ENCODE measurements at places on chromosomes 13 and 19. TPM values are rescaled to one million over a fixed set of nuclear protein-coding genes. Genes with fewer than 3 reads are reported as not detected.

DNA sequence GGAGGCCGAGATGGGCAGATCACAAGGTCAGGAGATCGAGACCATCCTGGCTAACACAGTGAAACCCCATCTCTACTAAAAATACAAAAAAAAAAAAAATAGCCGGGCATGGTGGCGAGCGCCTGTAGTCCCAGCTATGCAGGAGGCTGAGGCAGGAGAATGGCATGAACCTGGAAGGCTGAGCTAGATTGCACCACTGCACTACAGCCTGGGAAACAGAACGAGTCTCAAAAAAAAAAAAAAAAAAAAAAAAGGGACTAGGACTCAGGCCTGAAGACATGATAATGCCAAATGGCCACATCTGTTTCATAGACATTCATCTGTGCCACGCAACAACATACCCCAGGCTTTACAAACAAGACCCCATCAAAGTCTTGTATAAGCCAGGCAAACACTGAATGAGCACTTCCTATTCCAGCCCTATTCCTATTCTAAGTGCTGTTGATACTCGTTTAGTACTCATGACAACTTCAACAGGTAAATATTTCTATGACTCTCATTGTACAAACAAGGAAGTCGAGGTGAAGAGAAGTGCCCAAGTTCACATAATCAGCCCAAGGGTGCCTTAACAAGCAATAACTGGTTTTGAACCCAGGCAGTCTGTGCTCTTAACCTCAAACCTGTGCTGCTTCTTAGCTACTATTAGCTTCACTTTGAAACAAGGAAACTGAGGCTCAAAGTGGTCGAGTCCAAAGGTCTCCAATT lies 1.7 kb downstream of the B9D2 start:
- H3K4me3 ChIP-seq: no peak overlapping the region
- peaks cover 13% of the 10 kb centered on the region for H3K4me1 ChIP-seq
- H3K36me3 ChIP-seq: no peaks in the 10 kb centered on the region
- peak overlapping the region; percentile 87 for H3K27ac ChIP-seq

Gene SBK3
- total RNA-seq: 1.0 TPM

Gene IGFL3
- not detected for total RNA-seq

DNA sequence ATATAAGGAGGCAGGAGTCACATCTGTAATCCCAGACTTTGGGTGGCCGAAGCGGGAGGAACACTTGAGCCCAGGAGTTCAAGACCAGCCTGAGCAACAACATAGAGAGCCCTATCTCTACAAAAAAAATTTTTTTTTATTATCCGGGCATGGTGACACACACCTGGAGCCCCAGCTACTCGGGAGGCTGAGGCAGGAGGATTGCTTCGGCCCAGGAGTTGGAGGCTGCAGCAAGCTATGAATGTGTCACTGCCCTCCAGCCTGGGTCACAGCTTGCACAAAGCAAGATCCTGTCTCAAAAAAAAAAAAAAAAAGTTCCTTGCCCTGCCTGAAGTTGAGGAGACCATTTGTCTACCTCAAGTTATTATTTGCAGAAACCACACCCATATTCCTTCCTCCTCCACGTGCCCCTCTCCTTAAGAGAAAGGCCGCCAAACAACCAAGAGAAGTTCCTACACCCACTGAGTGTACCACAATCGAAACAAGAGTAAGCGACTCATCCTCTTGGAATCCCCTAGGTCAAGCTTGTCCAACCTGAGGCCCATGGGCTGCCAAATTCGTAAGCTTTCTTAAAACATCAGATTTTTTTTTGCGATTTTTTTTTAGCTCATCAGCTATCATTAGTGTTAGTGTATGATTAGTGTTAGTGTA lies 2.2 kb downstream of the ABCC4 start:
- H3K4me1 ChIP-seq: no peaks in the 10 kb centered on the region
- no peaks in the 10 kb centered on the region for H3K36me3 ChIP-seq
- no peak overlapping the region for H3K4me3 ChIP-seq
- H3K27me3 ChIP-seq: no peaks in the 10 kb centered on the region
- no peak for DNase-seq
- H3K27ac ChIP-seq: no peak overlapping the region

Gene SAMD4B
- total RNA-seq: 81.0 TPM

Gene PARP4
- 67.6 TPM for total RNA-seq

GRCh38 chr19:51639916-51640315 lies 6.7 kb downstream of the SIGLEC14 start:
- no peaks in the 10 kb centered on the region for H3K4me1 ChIP-seq
- H3K36me3 ChIP-seq: no peaks in the 10 kb centered on the region
- no peak overlapping the region for H3K27ac ChIP-seq

Gene A1BG
- 1.1 TPM for total RNA-seq

- H3K27me3 ChIP-seq: no peaks in the 10 kb centered on the region
- no peak for DNase-seq
- no peak overlapping the region for H3K27ac ChIP-seq
- no peaks in the 10 kb centered on the region for H3K4me1 ChIP-seq
- no peak overlapping the region for H3K4me3 ChIP-seq
These were observed 14.7 kb upstream of the GRAMD1A start for GRCh38 chr19:34985249-34986022.

DNA sequence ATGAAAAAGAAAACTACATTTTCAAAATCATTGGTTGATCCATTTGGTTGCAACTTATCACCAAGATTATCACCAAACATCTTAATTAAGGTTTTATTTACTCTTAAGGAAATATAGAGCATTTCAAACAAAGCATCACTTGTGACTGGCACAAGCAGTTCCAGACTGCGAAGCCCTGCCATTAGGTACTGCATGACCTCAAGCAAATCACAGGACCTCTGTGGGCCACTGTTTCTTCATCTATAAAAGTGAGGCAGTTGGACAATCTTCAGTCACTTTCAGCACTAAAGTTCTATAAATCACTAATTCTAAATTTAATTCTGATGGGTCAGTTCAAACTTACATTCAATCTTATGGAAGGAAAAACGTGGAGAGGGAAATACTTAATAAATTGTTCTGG lies 2.0 kb downstream of the ELF1 start:
- peak overlapping the region; percentile 49 for H3K4me3 ChIP-seq
- H3K4me1 ChIP-seq: peaks cover 80% of the 10 kb centered on the region
- peak overlapping the region; percentile 95 for H3K27ac ChIP-seq
- H3K27me3 ChIP-seq: no peaks in the 10 kb centered on the region

Gene RGL3
- 0.57 TPM for total RNA-seq

DNA sequence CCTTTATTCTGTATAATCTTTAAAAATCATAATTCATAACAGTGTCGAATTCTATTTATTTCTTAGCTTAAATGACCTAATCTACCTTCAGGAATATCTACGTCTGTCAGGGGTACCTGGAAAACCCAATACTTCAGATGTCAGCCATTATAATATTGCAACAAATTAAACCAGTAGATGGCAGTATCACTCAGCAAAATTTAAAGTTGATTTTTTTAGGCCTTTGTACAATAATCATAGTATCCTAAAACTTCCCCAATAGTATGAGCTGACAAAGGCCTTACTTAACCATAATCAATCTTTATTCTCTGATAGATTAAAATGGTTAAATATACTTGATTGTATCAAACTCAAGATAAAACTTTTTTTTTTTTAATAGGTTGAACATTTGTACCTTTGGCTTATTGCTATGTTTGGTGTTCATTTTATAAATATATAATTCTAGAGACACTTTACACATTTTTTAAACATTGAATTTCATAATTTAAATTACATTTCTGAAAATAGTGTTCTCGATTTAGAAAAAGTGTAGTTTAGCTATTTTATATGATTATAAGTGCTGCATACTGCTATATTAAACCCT lies 830.2 kb upstream of the SPRY2 start:
- H3K27me3 ChIP-seq: no peaks in the 10 kb centered on the region
- H3K4me3 ChIP-seq: no peak overlapping the region
- H3K27ac ChIP-seq: no peak overlapping the region
- no peaks in the 10 kb centered on the region for H3K4me1 ChIP-seq

Gene SAFB
- 40.5 TPM for total RNA-seq

Gene NXNL1
- total RNA-seq: not detected

DNA sequence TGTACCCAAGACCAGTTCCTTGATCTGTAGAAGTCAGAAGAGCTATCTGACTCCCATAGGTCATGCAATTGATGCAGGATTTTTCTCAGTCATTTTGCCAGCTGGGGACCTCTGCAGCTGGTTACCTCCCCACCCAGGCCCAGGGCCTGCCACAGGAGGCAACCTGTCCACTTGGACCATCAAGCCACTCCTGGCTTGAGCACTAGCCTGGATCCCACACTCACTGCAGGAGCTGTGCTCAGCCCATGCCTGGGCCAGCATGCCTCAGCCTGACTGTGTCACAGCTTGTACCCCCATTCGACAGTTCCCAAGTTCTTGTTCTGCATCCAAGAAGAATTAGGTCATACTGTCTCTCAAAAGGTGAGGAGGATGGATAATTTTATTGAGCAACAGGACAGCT lies 189.4 kb downstream of the PCDH17 start:
- no peaks in the 10 kb centered on the region for H3K36me3 ChIP-seq
- no peak for DNase-seq
- no peaks in the 10 kb centered on the region for H3K4me1 ChIP-seq
- no peaks in the 10 kb centered on the region for H3K27me3 ChIP-seq
- no peak overlapping the region for H3K27ac ChIP-seq
- H3K4me3 ChIP-seq: no peak overlapping the region

Gene GPC5
- total RNA-seq: not detected

Gene C19orf67
- total RNA-seq: not detected

Gene KRTDAP
- 85.6 TPM for total RNA-seq

GRCh38 chr19:37951816-37952210 lies 44.8 kb downstream of the SIPA1L3 start:
- no peak for DNase-seq
- no peaks in the 10 kb centered on the region for H3K4me1 ChIP-seq
- H3K36me3 ChIP-seq: no peaks in the 10 kb centered on the region
- no peak overlapping the region for H3K27ac ChIP-seq

DNA sequence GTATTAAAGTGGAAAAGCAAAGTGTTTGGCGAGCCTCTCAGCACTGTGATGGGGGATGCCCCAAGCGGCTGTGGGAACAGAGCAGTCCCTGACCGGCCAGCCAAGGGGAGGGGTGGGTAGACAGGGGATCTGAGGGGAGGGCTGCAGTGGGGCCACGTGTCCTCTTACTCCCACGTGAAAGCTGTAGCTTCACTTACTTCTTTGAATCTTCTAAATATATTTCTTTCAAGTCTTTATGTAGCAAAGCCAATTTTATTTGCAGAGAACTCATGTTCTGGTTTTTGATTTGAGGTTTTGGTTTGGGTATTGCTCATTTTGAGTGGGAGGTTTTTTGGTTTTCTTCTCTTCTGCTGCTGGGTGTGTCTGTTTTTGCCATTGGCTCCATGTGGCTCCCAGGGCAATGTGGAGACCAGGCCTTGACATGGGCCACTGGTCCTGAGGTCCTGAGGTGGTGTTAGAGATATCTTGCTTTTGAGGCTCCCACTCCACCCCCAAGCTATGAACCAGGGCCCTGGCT lies 17.7 kb upstream of the OVOL3 start:
- H3K36me3 ChIP-seq: no peaks in the 10 kb centered on the region
- DNase-seq: no peak
- H3K27ac ChIP-seq: no peak overlapping the region

GRCh38 chr19:10421240-10422045 lies 1.1 kb downstream of the PDE4A start:
- peaks cover 100% of the 10 kb centered on the region for H3K27me3 ChIP-seq
- H3K4me3 ChIP-seq: no peak overlapping the region
- H3K27ac ChIP-seq: no peak overlapping the region
- no peaks in the 10 kb centered on the region for H3K36me3 ChIP-seq

GRCh38 chr19:16883522-16883921 lies 5.3 kb upstream of the F2RL3 start:
- no peak overlapping the region for H3K27ac ChIP-seq
- peaks cover 21% of the 10 kb centered on the region for H3K36me3 ChIP-seq
- no peak overlapping the region for H3K4me3 ChIP-seq
- no peak for DNase-seq
- H3K27me3 ChIP-seq: no peaks in the 10 kb centered on the region
- H3K4me1 ChIP-seq: peaks cover 12% of the 10 kb centered on the region

Gene RASGRP4
- 4.2 TPM for total RNA-seq

Gene LRRC63
- not detected for total RNA-seq

DNA sequence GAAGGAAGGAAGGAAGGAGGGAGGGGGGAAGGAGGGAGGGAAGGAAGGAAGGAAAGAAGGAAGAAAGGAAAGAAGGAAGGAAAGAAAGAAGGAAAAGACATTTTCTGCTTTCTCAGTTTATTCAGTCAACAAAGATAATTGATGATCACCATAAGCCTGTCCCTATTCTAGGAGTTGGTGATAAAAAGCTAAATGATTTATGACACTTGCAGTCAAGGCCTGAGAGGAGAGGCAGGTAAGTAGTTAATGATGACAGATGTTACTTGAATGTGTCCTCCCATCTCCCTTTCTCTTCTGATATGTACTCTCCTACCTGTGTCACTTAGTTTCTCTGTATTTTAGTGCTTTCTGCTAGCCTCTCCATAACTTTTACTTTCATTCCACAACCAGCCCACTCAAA lies 141.3 kb downstream of the SLITRK6 start:
- no peaks in the 10 kb centered on the region for H3K27me3 ChIP-seq
- H3K4me3 ChIP-seq: no peak overlapping the region
- no peak for DNase-seq
- no peaks in the 10 kb centered on the region for H3K4me1 ChIP-seq
- no peak overlapping the region for H3K27ac ChIP-seq
- no peaks in the 10 kb centered on the region for H3K36me3 ChIP-seq

GRCh38 chr19:1867349-1867724 lies 4.0 kb upstream of the KLF16 start:
- peaks cover 38% of the 10 kb centered on the region for H3K4me1 ChIP-seq
- H3K27ac ChIP-seq: no peak overlapping the region
- DNase-seq: no peak
- H3K27me3 ChIP-seq: no peaks in the 10 kb centered on the region

Gene MYO1F
- total RNA-seq: 1.6 TPM

Gene TUBB4A
- not detected for total RNA-seq

GRCh38 chr13:29081036-29081435 lies 260.9 kb downstream of the MTUS2 start:
- H3K4me1 ChIP-seq: no peaks in the 10 kb centered on the region
- no peak overlapping the region for H3K27ac ChIP-seq
- no peaks in the 10 kb centered on the region for H3K36me3 ChIP-seq

DNA sequence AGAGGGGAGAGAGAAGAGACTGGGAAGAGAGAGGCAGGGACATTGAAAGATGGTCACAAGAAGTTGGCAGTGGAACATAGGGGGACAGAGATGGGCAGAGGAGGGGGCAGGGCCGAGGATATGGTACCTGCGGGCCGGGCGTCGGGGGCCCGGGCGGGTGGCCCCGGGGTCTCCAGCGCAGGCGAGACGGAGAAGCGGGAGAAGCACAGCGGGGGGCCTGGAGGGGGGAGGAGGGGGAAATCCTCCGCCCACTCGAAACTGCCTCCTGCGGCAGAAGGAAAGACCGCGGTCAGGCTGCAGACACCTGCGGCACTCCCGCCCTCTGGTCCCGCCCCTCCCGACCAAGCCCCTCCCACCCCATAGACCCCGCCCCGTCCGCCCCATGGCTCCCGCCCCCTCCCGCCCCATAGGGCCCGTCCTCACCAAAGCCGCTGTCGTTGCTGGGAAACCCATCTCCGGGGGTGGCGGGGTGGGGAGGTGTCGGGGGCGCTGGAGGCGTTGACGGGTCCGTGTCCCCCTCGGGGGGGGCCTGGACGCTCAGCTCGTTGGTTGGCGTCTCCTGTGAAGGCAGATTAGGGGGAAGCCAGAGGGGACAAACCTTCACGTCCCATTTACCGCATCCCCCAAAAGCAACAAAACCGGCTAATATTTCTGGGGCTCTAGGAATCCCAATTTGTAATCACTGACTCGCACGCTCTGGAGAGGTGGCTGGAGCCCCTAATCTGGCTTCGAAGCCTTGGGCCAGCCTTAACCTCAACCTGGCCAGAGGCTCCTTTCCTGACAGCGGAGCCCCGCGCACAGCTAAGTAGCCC lies 20.4 kb downstream of the LMTK3 start:
- no peak overlapping the region for H3K27ac ChIP-seq
- no peaks in the 10 kb centered on the region for H3K27me3 ChIP-seq
- H3K4me3 ChIP-seq: no peak overlapping the region
- DNase-seq: no peak

Gene KLK15
- not detected for total RNA-seq
